ENCODE measurements at places on chromosomes 7 and 10.

DNA sequence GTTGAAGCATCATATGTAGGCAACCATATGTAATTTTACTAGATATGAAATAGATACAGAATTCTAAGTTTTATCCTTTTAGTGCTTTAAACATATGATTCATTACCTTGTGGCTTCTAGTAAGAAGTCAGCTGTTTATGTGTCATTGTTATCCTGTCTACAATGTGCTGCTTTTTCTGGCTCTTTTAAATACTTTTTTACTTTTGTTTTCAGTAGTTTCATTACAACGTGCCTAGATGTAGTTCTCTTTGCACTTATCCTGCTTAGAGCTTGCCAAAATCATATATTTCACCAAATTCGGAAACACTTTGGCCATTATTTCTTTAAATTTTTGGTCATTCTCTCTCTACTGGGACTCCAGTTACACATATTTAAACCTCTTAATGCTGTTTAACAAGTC lies 26.4 kb downstream of the YAE1 start:
- DNase-seq = no peak

GRCh38 chr7:24835643-24836042 lies 78.4 kb upstream of the GSDME start:
- no peak for DNase-seq

DNA sequence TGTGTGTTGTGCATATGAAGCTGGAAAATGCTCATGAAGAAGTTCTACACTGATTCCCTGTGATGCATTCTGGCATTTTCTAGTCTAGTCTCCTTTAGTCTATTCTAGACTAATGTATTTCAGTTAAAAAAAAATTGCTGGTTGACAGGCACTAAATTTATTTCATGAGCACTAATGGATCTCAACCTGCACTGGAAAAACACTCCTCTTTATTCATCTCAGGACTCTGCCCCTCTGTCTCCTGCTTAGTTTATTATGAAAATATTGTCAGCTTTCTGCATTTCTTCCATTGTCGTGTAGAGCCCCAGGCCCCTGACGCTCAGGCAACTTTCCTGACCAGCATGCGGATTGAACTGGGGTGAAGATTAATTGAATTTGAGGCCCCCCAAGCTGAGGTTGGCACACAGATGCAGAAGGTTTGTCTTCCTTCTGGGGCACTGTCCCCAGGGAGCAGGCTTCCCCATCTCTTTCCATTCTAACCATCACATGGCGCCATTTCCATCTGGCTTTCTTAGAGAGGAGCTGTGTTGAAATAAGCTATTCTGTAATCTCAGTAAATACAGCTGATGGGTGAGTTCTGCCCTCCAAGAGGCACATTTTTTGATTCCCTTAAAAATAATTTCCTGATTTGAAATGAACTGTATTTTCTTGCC lies 128.7 kb downstream of the INSYN2A start:
- no peak for DNase-seq

DNA sequence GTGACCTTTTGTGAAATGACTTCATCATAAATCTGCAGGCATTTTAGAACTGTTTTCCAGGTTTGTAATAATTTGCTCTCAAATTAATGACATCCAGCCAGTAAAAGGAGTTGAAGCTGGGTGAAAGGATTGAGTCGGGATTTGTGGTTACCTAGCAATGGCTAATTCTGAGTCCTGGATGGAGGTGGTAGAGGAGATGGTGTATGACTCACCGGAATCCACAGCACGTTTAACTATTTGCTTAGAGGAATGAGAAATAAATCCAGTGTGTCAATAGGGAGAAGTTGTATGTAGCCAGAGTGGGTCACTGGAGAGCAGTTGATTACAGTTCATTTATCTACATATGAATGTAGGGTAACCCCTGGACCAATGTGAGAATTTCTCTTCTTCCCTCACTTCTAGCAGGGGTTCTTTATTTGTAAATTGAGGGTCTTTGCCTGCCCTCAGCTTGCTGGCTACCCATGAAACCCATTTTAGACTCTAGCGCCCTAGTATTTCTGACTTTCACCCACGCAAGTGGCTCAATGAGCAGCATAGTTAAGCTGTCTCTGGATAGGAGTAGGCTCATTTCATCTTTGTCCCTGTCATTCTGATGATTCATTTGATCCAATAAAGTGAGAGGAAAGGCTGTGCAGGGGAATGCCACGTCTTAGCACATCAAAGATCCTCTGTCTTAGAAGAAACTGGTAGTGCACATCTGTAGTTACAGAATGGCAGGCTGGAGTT lies 547.8 kb downstream of the SORCS3 start:
- DNase-seq = no peak
